ENCODE measurements at places on chromosomes 3 and 15. TPM values are rescaled to one million over a fixed set of nuclear protein-coding genes. Genes with fewer than 3 reads are reported as not detected.

- no peak overlapping the region for H3K4me3 ChIP-seq
- no peaks in the 10 kb centered on the region for H3K36me3 ChIP-seq
- no peak overlapping the region for H3K27ac ChIP-seq
- no peak for DNase-seq
- H3K27me3 ChIP-seq: no peaks in the 10 kb centered on the region
These were observed 50.6 kb upstream of the SLC7A14 start for GRCh38 chr3:170636400-170636973.

DNA sequence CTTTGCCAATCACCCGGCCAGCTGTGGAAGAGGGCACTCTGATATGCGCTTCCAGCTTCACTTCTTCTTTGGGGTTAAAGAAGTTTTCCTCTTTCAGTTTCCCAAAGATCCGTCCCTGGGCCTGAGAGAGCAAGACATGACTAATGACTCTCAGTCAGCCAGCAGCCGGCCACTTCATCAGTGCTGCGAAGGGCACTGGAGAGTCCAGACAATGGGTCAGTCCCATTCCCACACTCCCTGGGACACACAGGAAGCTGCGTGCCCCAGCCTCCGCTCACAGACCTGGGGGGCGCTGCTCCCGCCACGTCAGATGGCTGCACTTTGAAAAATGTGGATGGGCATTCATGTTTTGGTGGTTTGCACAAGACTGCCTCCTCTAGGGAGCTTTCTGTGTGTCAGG lies 63.3 kb downstream of the SENP2 start:
- H3K4me3 ChIP-seq: no peak overlapping the region
- H3K27me3 ChIP-seq: no peaks in the 10 kb centered on the region
- peaks cover 46% of the 10 kb centered on the region for H3K36me3 ChIP-seq
- H3K27ac ChIP-seq: no peak overlapping the region
- H3K4me1 ChIP-seq: peaks cover 32% of the 10 kb centered on the region
- no peak for DNase-seq

- no peaks in the 10 kb centered on the region for H3K27me3 ChIP-seq
- DNase-seq: no peak
- H3K4me1 ChIP-seq: peaks cover 41% of the 10 kb centered on the region
These were observed 8.2 kb downstream of the B3GNT5 start for GRCh38 chr3:183261151-183261724.

The SLCO3A1 gene
- total RNA-seq: 3.7 TPM

The SLC51A gene
- not detected for total RNA-seq

The CYP19A1 gene
- total RNA-seq: not detected
